ENCODE measurements at places on chromosomes 4 and X. TPM values are rescaled to one million over a fixed set of nuclear protein-coding genes. Genes with fewer than 3 reads are reported as not detected.

SHROOM2 gene
- 17.0 TPM for total RNA-seq

NCAPG gene
- 39.1 TPM for total RNA-seq

IL15 gene
- 0.65 TPM for total RNA-seq

H2BW2 gene
- total RNA-seq: not detected

MSX1 gene
- 5.4 TPM for total RNA-seq

HSFX4 gene
- not detected for total RNA-seq

KCTD8 gene
- total RNA-seq: 2.8 TPM

PITX2 gene
- total RNA-seq: 0.33 TPM

EFHC2 gene
- total RNA-seq: not detected

RBM46 gene
- total RNA-seq: 0.10 TPM

ELMOD2 gene
- 19.5 TPM for total RNA-seq

MED12 gene
- 44.5 TPM for total RNA-seq

FGD1 gene
- total RNA-seq: 6.0 TPM

XAGE2 gene
- not detected for total RNA-seq

SRP72 gene
- total RNA-seq: 140 TPM

ACSL1 gene
- total RNA-seq: 13.4 TPM

SLC10A7 gene
- 11.1 TPM for total RNA-seq

UGT2B17 gene
- not detected for total RNA-seq

CCDC149 gene
- total RNA-seq: 13.4 TPM

TLR1 gene
- total RNA-seq: 4.6 TPM

TMEM35A gene
- total RNA-seq: 2.9 TPM

MAGEE1 gene
- total RNA-seq: 1.3 TPM

ERCC6L gene
- total RNA-seq: 6.3 TPM

ATP2B3 gene
- total RNA-seq: not detected

PAGE5 gene
- total RNA-seq: not detected

MAGEA1 gene
- total RNA-seq: not detected

CLIC2 gene
- total RNA-seq: 10.8 TPM

PCDH7 gene
- 1.4 TPM for total RNA-seq

GPRASP1 gene
- 1.6 TPM for total RNA-seq

PPP2R2C gene
- total RNA-seq: 0.10 TPM

PAGE1 gene
- total RNA-seq: not detected

STEEP1 gene
- total RNA-seq: 28.5 TPM

BRS3 gene
- total RNA-seq: not detected

PNMA3 gene
- total RNA-seq: not detected

ZNF827 gene
- total RNA-seq: 10.8 TPM

CSAG2 gene
- not detected for total RNA-seq

HELT gene
- total RNA-seq: not detected

GATA1 gene
- total RNA-seq: not detected

UGT2A1 gene
- total RNA-seq: 0.33 TPM

ANOS1 gene
- 4.2 TPM for total RNA-seq

SPANXA2 gene
- not detected for total RNA-seq

JAKMIP1 gene
- total RNA-seq: not detected

RNF128 gene
- total RNA-seq: not detected

GABRE gene
- 36.3 TPM for total RNA-seq

HSFX2 gene
- total RNA-seq: not detected

SUPT20HL2 gene
- total RNA-seq: not detected

FREM3 gene
- under 0.01 TPM for total RNA-seq

CT55 gene
- total RNA-seq: not detected

IGFBP7 gene
- 307 TPM for total RNA-seq

All from vein endothelial cell (primary cell).